Non-pigmented ciliary epithelial cell (primary cell): ENCODE measurements at places on chromosomes 2 and 18.

GRCh38 chr2:158214431-158214830, 112.8 kb downstream of the UPP2 start:
- no peak for DNase-seq

- no peak for DNase-seq
Measured at GRCh38 chr18:10312326-10313015, 142.0 kb upstream of the APCDD1 start.

DNA sequence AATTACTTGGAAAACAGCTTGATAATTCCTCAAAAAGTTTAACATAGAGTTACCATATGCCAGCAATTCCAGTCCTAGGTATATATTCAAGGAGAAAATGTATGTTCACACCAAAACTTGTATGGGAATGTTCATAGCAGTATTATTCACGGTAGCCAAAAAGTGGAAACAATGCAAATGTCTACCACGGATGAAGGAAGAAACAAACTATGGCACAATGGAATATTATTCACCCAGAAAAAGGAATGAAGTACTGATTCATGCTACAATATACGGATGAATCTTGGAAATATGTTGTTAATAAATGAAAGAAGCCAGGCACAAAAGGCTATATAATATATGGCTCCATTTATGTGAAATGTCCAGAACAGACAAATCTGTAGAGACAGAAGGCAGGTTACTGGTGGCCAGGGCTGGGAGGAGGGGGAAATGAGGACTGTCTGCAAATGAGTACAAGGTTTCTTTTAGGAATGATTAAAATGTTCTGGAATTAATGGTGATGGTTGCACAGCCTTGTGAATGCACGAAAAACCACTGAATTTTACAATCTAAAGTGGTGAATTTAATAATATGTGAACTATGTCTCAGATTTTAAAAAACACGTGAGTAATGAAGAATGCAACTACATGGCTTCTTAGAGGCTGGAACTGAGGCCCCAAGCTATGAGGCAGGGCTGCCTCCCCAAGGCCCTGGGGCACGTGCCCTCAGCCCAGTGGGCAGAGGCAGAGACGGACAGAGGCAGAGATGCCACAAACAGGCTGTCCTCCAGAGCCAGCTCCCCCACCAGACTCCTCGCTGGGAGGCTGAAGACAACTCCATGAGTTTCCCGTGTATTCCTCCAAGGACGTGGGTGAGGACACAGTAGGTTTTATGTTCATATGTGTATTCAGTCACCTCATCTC, 5.0 kb downstream of the LIMS2 start:
- no peak for DNase-seq

DNA sequence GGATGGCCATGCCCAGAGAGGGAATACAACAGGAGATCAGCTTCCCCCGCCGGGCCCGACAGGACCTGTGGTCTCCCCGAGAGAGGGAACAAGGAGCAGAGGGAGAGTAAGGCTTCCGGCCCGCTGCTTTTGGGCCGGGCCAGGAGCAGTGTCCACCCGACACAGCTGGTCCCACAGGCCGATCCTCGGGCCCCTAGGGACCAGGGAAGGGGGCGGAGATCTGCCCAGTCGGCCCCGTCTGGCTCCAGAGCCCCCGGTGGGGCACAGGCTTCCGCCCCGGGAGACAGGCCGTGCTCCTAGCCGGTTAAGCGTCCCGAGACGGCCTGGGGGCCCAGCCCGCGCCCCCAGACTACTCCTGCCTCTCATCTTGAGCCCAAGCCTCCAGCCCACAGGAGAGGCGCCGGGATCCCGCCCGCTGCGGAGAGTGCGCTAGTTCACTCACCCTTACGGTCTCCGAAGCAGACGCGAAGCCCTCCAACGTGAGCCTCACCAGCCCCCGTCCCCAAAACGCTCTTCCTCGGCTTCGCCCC, at the start of gene MCFD2:
Gene MCFD2 (minus strand): TSS at position 526 of the 530 bp plus-strand sequence. CDS start 6,635 bp downstream, outside the sequence.
- DNase-seq = no peak
